Panc1 (cell line): ENCODE measurements at places on chromosomes 5 and 9. TPM values are rescaled to one million over a fixed set of nuclear protein-coding genes. Genes with fewer than 3 reads are reported as not detected.

The UNC13B gene
- total RNA-seq = 35.2 TPM

The LCN9 gene
- total RNA-seq = not detected

The TLN1 gene
- total RNA-seq = 347 TPM

The TJP2 gene
- 40.2 TPM for total RNA-seq

The C5orf52 gene
- not detected for total RNA-seq

The SHC3 gene
- total RNA-seq = 1.7 TPM
